HFFc6 (cell line): ENCODE measurements at places on chromosomes 2 and 18. TPM values are rescaled to one million over a fixed set of nuclear protein-coding genes. Genes with fewer than 3 reads are reported as not detected.

The UGT1A3 gene
- not detected in 3 replicates for total RNA-seq

The GCG gene
- total RNA-seq = not detected in 2 replicates

The CELF4 gene
- total RNA-seq = not detected in 3 replicates

The ALPI gene
- total RNA-seq = not detected in 3 replicates
